ENCODE measurements at places on chromosomes 1 and 21.

GRCh38 chr1:161047436-161048420, 2.0 kb upstream of the USF1 start:
- DNase-seq: no peak

DNA sequence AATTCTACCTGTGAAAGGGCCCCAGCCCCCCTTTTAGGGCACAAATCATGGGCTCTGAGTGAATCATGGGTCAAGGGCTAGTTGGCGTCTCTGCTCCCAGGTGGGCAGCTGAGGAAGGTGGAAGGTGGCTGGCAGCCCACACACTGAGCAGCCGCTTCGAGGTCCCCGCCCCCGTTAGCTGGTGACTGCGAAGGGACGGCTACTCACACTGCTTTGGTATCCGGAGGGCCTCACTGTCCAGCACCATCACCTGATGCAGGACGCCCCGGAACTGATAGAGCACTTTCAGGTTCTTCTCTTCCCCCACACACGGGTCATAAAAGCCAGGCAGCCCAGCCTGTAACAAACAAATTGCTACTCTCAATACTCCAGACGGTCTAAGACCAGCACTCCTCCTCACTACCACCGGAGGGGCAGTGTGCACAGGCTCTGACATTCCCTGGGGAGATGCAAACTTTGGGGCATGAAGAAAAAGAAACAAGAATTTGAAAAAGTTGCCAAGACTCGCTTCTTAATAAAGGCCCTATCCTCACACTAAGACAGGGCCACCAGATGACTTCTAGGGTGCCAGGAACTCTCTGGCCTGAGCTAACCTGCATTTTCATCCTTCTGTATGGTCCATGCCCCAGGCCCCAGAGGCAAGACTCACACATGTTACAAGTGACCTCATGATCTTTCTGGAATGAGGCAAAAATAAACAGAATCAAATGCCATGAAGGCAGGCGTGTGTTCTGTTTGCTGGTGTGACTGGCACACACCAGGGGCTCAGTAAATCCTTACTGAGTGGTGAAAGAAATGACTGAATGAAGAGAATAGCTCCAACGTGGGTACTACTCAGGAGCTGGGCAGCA, 11.5 kb downstream of the THAP3 start:
- DNase-seq: no peak

- no peak for DNase-seq
Measured at GRCh38 chr1:227885648-227886502, 61.9 kb downstream of the WNT9A start.

DNA sequence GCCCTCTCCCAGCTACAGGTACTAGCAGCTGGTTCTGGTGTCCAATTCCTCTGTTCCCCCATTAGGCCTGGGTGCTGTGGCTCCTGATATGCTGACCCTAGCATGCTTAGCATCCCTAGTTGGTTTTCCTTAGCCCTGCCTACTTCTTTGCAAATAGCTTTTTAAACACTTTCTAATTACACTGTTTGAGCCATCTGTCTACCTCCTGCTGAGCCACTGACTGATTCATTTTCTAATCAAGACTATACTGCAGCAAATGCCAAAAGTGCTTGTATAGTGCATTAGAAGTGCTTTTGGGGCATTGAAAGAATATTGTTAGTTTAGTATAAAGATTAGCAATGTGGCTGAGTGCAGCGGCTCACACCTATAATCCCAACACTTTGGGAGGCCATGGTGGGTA, 36.3 kb downstream of the ERICH3 start:
- DNase-seq: no peak

- DNase-seq: no peak
Measured at GRCh38 chr1:116919802-116920201, 10.1 kb downstream of the PTGFRN start.

- DNase-seq: no peak
Measured at GRCh38 chr1:167229719-167230385, 9.2 kb downstream of the POU2F1 start.

GRCh38 chr1:61953076-61953789, 211.0 kb downstream of the PATJ start:
- peak; percentile 49 for DNase-seq

- DNase-seq: no peak
Measured at GRCh38 chr1:185727726-185728125, 6.5 kb upstream of the HMCN1 start.

DNA sequence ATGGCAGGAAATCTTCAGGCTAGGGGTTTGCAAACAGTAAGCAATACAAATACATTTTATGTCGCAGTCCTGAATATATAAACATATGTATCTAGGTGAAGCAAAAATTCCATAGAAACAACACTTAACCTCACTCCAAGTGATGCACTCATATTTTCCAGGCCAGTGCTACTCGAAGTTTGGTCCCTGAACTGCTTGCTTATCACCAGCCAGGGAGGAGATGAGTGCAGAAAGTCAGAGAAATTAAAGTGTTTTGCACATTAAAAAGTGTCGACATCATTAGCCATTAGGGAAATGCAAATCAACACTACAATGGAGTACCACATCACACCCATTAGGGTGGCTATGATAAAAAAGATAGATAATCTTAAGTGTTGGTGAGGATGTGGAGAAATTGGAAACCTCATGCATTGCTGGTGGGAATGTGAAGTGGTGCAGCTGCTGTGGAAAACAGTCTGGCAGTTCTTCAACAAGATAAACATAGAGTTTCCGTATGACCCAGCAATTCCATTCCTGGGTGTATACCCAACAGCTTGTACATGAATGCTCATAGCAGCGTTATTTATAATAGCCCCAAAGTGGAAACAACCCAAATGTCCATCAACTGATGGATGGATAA, 70.5 kb upstream of the CSF1 start:
- no peak for DNase-seq

DNA sequence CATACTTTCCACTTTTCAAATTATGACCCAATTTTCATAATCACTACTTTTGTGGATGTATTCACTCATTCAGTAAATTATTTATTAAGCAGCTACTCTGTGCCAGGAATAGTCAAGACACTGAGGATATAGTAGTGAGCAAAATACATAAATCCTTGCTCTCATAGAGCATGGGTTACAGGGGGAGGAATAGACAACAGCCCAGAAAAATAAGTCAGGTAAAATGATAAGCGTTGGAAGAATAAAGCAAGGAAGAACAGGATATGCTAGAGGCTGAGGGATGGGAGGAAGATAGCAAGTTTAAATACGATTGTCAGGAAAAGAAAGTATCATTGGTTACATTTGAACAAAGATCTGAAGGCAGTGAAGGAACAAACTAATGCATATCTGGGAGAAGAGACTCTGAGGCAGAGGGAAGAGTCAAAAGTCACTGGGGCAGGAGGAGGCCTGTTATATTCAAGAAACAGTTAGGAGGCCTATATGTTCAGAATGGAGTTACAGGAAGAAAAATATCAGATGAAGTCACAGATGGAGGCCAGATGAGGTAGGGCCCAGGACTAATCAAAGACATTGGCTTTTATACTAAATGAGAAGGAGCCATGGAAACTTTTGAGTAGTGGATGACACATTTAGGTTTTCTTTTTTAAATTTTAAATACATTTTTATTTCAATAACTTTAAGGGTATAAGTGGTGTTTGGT, 42.9 kb downstream of the SEC22B start:
- no peak for DNase-seq

Data from cerebellar nuclear complex (tissue), 1 donor.